NCI-H2081 (cell line): ENCODE measurements at places on chromosomes 13 and 19.
A peak's percentile ranks its signal among the peaks of the same experiment; 100 is the strongest.

- DNase-seq: no peak
Measured at GRCh38 chr19:46181388-46181779, 33.3 kb downstream of the IGFL2 start.

DNA sequence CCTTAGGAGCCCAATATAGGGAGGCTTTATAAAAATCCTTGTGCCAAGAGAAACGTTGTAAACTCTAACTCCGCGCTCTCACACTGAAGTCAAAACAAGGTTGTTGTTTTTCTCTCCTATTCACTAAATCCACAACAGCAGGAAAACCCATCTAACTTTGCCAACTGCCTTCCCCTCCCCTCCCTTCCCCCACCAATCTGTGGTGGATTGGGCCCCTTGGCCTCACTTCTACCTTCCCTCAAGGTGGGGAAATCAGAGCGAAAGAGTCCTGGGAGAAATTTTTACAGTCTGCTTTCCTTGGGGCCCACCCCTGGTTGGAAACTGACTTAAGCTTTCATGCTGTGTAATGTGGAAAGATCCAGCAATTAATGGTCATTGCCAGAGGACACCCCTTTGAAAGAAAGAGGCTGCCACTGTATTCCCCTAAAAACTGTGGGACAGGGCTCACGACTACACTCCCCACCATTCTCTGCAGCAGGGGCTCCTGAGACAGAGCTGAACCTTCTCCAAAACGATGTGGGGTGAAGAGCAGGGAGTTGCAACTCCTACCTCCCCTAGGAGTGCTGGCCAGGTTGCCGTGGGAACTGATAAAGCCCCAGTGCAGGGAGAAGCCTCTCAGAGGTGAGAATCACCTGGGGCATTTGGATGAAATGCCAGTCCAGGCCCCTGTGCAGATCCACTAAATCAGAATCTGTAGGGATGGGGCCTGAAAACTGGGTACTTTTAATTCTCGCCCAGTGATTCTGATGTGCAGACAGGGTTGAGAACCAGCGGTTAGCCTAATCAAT lies 1.1 kb downstream of the DHRS12 start:
- peak; percentile 13 for DNase-seq

DNA sequence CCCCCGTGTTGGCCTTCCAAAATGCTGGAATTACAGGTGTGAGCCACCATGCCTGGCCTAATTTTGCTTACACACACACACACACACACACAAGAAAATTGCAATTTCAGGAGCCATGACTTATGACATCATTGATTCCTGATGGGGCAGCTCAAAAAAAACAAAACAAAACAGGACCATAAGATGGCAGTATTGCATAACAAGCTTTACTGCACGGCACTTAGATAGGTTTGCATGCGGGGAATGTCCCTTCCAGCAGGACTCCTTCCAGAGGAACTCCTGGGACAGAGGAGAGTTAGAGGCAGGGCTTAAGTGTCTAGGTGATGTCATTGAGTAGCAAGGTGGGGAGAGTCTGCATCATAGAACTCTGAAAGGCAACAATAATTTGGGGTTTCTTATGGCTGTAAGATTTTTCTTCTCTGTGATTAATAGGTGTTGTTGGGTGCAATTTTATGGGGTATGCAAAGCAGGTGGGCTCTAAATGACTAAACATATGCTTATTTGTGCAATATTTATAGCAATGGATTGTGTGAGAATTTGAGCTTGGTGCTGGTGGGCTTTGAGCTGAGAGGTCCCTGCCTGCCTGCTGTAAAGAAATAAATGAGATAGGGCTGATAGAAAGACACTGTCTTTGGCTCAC lies 9.0 kb upstream of the ACSBG2 start:
- peak; percentile 53 for DNase-seq

DNA sequence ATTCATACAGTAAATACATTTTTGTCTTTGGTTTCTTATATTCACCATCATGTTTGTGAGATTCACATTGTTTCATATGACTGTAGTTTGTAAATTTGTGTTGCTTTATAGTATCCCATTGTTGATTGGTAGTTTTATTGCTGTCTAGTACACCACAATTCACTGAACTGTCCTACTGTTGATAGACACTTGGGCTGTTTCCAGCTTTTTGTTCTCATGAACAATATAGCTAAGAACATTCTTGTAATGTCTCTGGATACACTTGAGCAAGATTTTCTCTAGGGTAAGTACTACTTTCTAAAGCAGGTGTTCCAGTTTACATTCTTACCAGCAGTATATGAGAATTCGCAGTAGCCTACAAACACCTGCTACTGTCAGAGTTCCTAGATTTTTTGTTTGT lies 37.8 kb downstream of the SKA3 start:
- DNase-seq: no peak

DNA sequence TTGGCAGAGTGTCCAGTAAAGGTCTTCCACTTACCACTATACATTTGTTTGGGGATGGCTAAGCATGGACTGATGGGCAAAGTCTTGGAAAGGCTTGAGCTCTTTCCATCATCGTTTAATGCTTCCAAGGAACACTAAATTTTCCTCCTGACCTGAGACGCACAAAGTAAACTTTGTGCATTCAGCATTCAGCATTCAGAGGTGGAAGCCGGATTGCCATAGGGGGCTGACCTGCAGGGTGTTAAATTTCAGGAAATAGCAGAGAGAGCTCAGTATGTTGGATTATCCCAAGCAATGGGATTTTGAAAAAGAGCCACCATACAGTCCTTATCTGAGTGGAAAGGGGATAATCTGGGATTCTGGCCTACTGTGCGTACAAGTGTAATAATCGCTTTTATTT lies 14.0 kb downstream of the ZNF552 start:
- no peak for DNase-seq

- DNase-seq: no peak
Measured at GRCh38 chr19:42846597-42846996, 32.9 kb downstream of the PSG1 start.

DNA sequence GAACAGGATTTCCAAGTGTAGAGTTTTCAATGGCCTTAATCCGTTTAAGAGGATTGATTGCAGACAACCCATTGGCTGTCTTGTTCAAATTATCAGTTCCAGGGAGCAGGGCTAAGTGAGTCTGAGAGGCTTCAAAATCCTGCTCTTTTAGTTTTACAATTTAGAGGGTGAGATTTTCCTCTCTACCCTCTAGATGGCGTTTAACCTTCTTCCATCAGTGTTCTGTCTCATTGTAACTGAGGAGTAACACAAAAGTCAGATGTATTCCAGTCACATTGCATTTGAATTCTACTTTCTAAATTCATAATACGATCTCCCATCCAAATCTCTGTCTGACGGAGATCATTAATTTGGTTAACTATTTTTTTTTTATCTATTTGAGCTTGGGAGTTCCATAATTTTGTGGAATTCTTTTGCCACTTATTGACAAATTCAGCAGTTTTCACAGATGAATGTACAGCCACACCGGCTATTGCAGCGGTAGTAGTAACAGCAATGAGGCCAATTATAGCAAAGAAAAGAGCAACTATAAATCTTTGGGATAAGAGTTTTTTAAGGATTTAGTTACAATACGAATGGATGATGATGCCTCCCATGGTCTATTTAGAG lies 7.8 kb upstream of the C19orf84 start:
- no peak for DNase-seq

DNA sequence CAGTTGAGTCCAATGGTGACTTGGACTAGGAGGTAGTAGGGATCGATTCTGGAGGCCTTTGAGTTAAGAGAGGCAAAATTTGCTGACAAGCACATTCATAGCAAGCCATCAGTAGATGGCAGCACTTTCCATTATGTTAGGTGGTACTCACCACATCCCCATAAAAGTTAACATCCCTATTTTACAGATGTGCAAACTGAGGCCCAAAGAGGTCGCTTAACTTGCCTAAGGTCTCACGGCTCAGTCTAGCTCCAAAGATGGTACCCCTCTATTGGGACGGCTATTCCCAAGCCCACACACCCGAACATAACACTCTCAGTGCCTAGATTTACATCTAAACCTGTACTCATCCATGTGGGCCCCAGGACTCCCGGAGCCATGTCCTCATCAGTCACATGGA lies 21.5 kb upstream of the FOSB start:
- no peak for DNase-seq

DNA sequence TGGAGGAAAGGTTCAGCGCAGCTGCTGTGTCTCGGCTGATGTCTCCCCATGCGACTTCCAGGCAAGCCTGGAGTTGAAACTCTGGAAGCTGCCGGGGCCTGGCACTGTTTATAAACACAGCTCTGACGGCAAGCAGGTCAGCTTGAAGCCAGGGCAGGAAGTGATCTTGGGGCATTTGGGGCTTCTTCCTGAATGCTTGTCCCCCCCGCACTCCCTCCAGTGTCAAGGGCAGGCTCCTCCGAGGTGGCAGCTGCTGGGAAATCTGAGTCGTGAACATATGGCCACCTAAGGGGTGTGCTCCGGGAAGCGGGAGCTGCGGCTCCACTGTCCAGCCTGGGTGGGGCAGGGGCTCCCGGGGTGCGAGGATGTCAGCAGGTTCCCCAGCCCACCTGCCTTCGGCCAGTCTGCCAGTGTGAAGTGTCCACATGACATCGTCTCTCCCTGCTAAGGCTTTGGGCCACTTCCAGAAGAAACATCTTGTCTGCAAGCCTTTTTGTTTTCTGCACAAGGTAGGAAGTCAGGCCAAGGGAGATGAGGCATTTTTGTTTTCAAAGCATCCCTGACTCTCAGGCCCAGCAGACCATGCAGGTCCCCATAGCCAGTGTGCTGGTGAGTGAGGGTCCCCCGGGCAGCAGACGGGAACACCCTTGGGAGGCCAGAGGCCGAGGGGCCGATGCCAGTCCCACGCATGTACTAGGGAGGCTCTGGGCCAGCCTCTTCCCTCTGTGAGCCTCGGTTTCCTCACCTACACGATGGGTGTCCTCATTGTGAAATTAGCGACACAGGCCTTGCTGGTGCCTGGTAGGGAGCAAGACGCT lies 2.7 kb downstream of the PIAS4 start:
- DNase-seq: no peak

DNA sequence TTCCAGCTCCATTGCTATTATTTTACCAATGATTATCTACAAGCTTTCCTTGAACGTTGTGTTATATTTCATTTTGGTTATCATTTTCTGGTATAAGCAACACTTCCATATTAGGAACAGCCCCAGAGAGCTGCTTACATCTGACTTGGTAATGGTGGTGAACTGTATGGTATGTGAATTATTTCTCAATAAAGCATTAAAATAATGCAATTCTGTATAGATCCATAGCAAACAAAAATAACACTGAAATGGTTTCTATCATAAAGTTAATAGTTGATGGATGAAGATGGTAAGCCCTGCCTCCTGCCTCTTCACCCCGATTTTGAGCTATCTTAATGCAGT lies 27.5 kb downstream of the GGACT start:
- no peak for DNase-seq

DNA sequence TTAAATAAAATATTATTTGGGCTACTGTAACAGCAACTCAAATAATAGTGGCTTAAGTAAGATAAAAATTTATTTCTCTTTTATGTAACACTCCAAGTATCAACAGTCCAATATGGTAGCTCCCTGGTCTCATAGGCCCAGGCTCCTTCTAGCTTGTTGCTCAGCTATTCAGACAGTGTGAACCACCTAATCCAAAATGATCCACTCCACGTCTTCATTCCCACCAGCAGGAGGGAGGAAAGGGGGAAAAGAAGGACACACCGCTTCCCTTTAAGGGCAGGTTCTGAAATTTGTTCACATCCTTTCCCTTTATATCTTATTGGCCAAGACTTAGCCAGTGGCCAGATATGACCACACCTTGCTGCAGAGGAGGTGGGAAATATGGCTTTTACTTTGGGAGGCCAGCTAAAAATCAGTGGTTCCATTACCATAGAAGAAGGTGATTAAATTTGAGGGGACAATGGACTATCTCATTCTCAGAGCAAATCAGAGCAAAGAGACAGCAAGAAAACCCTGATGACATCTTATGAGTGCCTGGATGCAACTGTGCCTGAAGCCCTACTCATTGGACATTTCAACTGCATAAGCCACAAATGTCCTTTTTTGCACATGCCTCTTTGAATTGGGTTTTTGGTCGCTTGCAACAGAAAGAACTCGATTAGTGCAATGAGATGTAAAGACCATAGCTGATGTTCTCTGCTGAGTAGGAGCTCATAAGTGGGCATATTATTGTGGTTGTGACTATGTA lies 7.0 kb upstream of the EPOR start:
- no peak for DNase-seq

GRCh38 chr13:102369302-102369701 lies 32.5 kb downstream of the FGF14 start:
- DNase-seq: no peak

- DNase-seq: no peak
Measured at GRCh38 chr19:30374539-30374864, 2.3 kb downstream of the ZNF536 start.

DNA sequence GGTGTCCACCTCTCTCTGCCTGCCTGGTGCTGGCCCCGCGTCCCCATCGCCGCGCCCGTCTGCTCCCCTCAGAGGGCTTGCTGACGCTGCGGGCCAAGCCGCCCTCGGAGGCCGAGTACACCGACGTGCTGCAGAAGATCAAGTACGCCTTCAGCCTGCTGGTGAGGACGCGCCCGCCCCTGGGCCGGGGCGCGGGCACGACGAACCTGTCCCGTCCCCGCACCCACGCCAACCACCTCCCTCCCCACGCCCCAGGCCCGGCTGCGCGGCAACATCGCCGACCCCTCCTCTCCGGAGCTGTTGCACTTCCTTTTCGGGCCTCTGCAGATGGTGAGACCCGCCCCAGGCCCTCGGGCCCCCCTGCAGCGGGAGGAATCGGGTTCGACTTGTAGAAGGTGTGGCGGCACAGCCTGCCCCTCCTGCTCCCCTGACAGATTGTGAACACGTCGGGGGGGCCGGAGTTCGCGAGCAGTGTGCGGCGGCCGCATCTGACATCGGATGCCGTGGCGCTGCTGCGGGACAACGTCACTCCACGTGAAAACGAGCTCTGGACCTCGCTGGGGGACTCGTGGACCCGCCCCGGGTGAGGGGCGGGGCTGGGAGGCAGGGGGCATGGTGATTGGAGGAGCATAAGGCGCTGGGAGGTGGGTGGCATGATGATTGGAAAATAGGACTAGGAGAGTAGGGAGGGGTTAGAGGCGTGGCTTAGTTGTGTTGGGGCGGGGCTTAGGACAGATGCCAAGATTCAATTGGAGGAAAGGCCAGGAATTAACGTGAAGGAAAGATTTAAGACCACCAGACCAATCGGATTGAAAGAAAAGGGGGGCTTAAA lies 6.6 kb downstream of the EPS8L1 start:
- DNase-seq: no peak

DNA sequence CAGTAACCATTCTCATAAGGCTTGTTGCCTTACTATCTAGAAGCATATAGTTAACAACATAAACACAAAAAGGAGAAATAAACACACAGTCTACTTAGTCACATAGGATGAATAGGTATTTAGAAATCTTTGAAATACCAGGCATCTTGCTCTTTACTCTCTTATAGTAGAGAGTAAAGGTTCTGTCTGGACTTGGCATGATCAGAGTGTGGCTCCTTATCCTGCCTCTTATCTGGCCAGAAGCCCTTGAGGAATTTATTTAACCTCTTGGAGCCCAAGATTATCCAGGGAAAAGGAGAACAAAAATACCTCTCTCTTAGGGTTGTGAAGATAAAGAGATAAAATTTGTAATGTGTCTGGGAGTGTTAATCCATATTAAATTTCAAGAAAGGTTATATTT lies 100.2 kb upstream of the MBNL2 start:
- no peak for DNase-seq
